ENCODE measurements at places on chromosomes 7 and 10.

- DNase-seq, result peak; percentile 57
Observed at GRCh38 chr10:125076891-125077541, 83.3 kb downstream of the CTBP2 start.

DNA sequence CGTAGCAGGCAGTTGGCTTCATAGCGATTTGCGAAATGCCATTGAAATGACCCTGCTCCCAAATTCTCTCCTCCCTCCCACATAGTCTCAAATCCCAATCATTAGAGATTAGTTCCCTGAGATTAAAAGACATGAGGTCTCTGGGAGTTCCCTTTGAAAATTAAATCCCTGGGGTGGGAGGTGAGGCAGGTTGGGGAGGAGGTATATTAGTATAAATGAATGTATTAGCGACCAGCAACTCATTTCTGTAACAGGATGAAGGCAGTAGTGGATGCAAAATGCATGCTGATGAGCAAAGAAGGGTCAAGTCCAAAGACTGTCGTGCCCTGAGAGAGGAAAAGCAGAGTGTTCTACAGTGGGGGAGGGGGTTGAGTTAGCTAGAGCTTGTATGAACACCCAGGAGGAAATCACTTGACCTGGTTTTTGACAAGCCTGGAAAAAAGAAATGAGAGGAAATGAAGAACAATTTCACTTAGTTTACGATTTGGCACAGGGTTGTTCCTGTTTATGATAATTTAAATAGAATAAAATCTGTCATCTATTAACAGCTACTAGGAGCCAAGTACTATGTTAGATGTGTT lies 79.6 kb upstream of the MTPN start:
- DNase-seq, result no peak

- DNase-seq, result no peak
Observed at GRCh38 chr10:103765168-103765567, 90.2 kb downstream of the SH3PXD2A start.

GRCh38 chr10:52778511-52779392 lies 6.2 kb upstream of the MBL2 start:
- DNase-seq, result no peak

GRCh38 chr7:112262036-112262435 lies 55.5 kb downstream of the ZNF277 start:
- DNase-seq, result no peak

DNA sequence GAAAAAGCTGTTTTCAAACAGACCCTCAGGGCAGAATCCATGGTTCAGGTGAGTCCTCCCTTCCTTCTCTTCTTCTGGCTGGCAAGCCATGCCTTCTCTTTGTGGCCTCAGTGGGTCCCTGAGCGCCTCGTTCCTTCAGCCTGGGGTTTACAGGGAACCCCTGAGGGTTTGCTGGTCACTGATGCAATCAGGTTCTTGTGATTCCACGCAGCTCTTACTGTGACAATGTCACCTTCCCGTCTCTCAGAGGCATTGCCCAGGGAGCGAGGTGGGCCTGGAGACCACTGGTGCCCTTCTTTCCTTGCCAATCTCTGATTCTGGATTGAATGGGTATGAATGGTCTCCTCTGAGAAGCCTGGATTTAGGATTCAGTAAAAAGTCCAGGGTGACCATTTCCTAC lies 132.2 kb downstream of the ADARB2 start:
- DNase-seq, result no peak

DNA sequence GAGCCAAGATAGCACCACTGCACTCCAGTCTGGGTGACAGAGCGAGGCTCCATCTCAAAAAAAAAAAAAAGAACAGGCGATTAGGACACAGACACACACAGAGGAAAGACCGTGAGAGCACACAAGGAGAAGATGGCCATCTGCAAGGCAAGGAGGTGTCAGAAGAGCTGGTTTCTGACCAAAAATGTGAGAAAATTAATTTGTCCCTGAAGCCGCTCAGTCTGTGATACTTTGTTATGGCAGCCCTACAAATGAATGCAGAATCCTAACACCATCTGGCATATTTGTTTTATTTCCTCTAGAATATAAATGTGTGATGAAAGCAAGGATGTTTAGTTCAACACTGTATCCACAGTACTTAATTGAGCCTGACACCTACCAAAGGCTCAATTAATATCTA lies 69.7 kb downstream of the ZFAND4 start:
- DNase-seq, result no peak

- DNase-seq, result no peak
Observed at GRCh38 chr7:148500978-148501377, 89.6 kb upstream of the C7orf33 start.

DNA sequence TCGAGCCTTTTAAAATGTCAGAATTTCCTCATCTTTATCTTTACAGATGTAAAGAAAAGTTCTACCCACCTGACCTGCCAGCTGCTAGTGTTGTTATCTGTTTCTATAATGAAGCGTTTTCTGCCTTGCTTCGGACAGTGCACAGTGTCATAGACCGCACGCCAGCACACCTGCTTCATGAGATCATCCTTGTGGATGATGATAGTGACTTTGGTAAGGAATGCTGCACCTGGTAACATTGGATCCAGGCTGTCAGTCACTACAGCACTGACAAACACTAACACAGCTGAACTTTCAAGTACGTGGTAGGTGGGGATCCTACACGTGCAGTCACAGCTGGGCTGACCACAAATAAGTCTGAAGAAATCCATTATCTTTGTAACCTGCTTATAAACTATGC lies 77.6 kb downstream of the GALNT11 start:
- no peak for DNase-seq

DNA sequence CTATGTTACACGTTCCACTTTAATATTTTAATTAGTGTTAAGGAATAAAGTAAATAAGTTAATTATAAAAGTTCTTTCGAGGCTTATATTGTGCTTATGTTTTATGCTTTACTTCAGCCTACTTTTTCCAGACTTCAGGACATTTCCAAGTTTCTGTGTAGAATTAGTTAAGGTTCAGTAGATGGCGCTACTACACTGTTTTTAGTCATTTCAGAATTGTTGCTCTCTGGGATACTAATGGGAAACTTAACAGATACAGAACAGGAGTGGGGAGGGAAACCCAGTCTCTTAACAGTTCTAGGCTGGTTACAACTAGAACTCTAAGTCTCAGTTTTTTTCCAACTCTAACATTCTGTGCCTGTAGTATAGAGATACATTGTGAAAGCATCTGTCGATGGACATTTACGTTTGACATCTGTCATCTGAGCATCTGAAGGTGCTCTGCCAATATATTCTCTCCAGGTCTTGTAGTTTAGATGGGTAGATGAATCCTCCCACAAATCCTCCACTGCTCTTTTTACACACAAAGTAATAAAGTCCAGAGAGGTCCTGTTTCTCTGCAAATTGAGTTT lies 56.8 kb upstream of the FAM171A1 start:
- DNase-seq, result no peak

- DNase-seq, result no peak
Observed at GRCh38 chr7:77337456-77337990, 78.6 kb downstream of the GSAP start.

DNA sequence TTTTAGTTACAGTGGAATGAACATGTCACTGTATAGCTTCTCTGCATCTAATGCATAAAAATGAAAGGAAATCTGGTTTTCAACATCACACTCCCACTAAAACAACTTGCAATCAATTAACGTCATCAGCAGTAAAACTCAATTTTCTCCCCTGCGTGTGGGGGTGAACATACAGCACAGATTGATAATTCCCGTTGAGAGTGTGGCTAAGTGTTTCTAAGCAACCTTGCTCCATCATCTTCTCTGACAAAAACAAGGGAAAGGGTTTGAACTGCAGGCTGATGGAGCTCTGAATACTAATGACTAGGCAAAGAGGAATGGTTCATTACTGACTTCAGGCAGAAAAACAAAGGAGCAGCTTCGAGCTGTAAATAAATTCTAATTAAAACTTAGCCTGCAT lies 238.3 kb downstream of the PARD3 start:
- no peak for DNase-seq

GRCh38 chr7:16817536-16817935 lies 12.7 kb upstream of the AGR2 start:
- no peak for DNase-seq

GRCh38 chr7:72112992-72113391 lies 299.1 kb downstream of the CALN1 start:
- no peak for DNase-seq

DNA sequence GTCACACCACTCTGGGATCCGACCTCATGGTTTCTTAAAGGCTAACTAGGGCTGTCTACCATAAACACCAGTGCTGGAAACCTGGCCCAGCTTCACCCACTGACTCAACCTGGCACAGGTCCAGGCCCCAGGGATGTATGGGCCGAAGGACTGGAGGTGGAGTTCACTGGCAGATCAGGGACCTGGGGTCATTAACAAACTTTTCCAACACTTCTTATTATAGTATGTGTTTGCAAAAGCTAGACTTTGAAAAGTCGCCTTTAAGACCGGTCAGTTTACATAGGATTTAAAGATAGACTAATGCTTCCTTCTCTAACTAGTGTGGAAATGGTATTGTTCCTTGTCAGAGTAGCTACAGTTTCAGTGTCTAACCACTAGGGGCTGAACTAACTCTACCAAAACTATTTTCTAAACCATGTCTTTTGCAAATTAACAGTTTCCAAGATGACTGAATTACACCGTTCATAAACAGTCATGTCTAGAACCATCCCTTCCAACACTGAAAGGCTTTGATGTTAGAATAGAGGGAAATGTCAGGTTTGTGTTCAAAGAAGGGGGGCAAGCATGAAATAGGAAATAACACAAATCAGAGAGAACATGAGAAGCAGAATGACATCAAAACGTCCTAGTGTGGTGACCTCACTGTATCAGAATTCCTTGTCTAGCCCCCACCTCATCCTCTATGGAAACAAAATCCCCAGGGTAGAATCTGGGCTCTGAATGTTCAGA lies 29.7 kb downstream of the STN1 start:
- DNase-seq, result no peak

DNA sequence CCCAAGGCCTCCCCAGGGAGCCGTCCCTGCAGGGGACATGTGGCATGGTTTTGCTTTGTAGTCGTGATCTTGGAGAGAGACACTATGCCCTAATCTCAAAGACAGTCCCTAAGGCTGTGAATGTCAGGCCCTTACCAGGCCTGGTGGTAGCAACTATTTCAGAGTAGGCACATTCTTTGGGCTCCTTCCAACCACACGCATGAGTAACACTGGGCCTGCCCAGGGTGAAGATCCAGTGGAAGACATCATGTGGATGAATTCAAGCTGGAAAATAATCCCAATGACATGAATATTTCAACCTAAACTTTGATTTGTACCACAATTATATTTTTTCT lies 39.5 kb upstream of the INSIG1 start:
- DNase-seq, result no peak

GRCh38 chr10:132687181-132687892 lies 98.6 kb downstream of the NKX6-2 start:
- no peak for DNase-seq

DNA sequence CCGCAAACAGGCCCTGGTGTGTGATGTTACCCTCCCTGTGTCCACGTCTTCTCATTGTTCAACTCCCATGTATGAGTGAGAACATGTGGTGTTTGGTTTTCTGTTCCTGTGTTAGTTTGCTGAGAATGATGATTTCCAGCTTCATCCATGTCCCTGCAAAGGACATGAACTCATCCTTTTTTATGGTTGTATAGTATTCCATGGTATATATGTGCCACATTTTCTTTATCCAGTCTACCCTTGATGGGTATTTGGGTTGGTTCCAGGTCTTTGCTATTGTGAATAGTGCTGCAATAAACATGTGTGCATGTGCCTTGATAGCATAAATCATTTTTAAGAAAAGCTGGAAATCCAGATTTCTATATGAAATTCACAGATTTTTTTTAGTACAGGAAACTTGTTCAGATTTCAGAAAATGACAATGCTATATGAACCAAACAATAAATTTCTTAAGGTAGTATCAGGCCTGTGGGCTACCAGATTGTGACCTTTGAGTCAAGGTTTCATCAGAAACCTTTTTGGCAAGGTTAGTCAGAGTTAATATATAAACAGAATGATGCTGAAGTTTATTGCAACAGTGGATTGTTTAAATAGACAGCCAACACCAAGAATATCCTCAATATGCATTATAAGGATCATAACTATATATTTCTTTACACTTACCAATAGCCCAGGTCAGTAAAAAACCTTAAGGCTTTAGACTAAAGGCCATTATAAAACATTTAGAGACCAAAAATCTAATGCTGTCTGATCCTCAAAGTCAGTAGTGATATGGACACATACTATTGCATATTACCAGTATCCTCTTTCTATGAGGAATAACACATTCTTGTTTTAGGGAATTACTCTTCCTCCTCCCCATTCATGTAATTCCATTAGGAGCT lies 68.7 kb upstream of the PAPSS2 start:
- no peak for DNase-seq

DNA sequence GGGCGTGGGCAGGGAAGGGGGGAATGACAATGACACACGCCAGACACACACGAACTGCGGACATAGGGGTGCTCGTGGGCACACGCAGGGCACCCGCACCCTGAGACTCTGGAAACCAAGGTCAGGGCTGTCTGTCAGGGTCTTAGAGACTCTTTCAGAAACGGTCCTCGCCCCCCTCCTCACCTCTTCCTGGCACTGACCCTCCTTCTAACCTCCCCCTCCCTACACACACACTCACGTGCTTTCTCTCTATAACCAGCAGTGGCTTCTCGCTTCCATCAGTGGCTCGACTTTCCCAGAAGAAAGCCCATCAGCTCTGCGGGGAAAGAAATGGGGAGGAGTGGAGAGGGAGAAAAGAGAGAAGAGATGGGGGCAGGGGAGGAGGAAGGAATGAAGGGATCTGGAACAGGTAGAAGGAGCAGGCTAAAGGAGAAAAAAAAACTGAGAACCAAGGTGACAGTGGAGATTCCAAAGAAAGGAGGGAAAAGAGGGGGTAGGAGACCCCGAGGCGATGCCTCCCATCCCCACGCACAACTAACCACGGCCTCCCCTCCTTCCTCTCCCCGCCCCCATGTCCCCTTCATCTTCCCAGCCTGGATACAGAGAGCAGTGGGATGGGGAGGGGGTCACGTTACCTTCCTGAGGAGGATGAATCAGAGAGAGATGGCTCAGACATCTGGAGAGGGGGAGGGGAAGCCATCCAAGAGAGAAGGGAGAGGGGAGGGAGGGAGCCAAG lies 1.7 kb upstream of the VGF start:
- DNase-seq, result no peak

GRCh38 chr10:84097787-84098353 lies 41.4 kb upstream of the GHITM start:
- DNase-seq, result no peak

DNA sequence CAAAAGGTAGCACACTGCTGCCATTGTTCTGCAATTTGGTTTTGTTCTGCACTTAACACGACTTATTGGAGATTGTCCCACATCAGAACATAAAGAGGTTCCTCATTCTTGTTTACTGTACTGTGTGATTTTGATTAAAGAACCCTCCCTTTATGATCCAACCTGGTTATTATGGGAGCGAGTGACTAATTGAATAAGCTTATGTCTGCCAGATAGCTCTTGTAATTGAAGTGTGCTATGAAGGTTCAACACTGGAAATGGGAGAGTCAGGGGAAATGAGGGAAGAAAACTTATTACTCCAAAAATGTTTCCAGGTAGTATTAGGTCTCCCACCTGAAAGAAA lies 33.9 kb downstream of the CASP7 start:
- DNase-seq, result no peak

DNA sequence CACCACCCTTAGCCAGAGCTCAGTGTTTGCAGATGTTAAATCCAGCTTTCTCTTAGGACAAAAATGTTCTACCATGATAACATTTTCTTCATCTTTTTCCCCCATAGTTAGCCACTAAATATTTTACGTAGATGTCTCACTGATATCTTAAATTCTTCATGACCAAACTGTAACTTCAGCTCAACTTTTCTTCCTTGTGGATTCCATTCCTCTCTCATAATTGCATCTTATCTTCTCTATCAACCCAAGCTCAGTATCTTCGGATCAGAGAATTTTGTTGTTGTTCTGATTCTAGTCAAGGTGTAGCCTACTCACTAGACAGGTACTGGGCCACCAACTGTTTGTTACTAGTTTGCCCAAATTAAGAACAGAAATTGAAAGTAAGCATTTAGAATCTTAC lies 60.2 kb downstream of the SHOC2 start:
- no peak for DNase-seq
